Right ventricle myocardium superior (tissue), 1 donor: ENCODE measurements at places on chromosomes 12 and 14.

GRCh38 chr12:90896164-90896563 lies 58.8 kb downstream of the CCER1 start:
- no peak for DNase-seq

DNA sequence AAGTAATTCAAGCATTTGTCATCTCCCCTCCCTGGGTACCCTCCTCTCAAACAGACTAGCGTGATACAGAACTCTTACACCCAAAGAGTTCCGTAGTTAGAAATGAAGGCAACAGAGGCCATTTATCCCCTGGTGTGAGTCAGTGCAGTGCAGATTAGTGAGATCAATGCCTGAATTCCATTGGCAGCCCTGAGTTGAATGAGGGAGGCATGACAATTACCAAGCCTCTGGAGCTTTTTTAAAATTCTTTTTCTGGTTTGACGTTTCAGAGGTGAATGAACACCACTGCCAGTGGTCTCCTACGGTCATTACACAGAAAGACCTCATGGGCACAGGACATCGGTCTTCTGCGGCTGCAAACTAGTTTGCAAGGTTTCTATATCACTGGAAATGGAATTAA lies 94.4 kb downstream of the PRIMA1 start:
- DNase-seq = no peak

DNA sequence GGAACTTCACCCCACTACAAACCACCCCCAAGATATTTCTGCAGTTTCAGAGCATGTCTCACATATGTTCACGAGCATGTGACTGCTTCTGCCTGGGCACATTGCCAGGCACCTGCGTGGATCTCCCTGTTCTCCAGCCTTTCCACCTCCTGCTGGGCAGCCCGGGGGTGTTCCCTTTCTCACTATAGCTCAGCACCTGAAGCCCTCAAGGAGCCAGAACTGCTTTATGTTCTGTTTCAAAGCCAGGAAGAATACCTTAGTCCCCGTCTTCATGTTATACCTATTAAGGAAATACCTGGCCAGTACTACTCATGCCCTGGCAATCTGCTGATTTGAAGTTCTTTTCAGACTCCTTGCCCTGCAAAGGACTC lies 4.2 kb upstream of the FGF6 start:
- DNase-seq = no peak

- DNase-seq = no peak
These were observed 3.8 kb downstream of the EEF1AKMT3 start for GRCh38 chr12:57776247-57776587.

DNA sequence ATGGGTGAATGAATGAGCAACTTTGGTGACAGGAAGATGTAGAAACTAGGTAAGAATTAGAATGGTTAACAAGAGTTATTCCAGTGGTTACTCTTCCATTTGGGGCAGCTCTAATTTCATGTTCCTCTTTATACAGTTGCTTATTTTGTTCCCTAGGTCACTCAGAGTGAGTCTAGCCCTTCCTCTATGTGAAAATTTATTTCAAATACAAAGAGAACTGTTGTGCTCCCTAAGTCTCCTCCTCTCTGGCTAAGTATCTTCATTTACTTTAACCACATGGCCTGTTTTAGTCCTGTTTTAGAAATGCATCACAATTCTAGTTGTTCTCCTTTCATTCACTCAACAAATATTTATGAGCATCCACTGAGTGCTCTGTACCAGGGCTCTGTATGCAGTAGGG lies 51.1 kb upstream of the HIF1A start:
- DNase-seq = no peak

DNA sequence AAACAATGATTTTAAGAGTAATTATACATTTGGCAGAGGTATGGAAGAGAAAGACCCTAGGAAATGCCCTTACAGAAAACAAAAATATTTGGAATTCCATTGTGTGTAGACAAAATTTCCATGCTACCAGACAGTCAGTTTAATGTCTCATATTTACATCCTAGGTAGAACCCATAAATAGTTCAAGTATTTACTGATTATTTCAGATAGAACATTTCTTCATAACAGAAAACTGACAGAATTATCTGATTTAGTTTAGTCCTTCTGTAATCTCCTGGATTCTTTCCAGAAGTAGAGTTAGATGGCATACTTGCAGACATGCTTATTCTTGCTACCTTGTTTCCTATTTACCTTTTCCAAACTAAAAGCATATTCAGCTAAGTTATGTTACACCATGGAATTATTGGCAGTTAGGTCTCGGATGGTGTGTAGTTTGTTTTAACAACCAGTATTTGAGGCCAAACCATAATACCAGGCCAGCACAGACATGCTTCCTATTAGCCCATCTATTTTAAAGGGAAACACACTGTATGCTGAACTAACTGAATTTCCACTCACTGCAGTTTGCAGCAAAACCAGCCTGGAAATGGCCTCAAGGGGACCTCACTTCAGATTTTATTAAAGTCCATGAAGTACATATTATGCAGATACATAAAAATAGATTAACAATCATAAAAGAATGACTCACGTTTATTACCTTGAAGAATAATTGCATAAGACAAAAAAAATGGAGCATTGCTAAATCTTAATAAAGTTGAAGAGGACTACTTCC lies 126.6 kb upstream of the LRIG3 start:
- no peak for DNase-seq

GRCh38 chr14:79567306-79567705 lies 644.0 kb downstream of the DIO2 start:
- no peak for DNase-seq

GRCh38 chr12:16121953-16122352 lies 155.5 kb downstream of the SLC15A5 start:
- DNase-seq = no peak

DNA sequence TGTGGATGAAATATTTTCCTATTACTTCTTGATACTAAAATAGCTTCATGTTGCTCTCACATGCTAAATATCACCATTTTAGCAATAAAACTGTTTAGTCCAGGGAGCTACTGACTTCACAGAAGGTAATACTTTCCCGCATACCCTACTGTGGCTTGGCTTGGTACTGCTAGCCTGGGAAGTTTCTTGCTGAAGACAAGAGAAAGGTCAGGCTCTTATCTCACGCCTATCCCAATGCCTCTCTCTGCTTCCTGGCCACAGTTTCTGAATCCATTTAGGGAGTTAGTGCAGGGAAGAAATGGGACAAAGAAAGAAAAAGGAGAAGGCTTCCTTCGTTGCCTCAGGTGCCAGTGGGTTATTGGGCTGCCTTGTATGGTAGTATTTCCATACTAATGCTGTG lies 228.3 kb downstream of the MDGA2 start:
- DNase-seq = no peak

- no peak for DNase-seq
These were observed 21.3 kb downstream of the HCAR2 start for GRCh38 chr12:122681814-122682213.

GRCh38 chr12:32895688-32896431 lies 717 bp downstream of the PKP2 start:
- peak; percentile 50 for DNase-seq

DNA sequence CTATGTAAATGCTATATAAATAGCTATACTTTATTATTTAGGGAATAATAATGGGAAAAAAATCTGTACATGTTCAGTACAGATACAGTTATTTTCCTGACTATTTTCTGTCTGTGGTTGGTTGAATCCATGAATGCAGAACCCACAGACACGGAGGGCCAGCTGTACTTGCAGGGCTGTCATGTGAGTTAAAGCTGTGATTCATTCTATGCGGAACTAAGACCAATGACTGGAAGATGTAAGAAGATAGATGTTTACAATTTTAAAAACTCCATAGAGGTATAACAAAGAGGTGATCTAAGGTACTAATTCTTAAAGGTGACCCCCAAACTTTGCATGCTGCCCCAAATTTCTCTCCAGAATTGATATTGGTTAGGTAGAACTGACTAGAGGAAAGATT lies 14.6 kb downstream of the PCNX4 start:
- DNase-seq = no peak
